ENCODE measurements at places on chromosomes 5 and 9.

GRCh38 chr9:129111528-129112151, 425 bp downstream of the PTPA start:
- DNase-seq, result peak; percentile 17

- DNase-seq, result no peak
Measured at GRCh38 chr9:69211424-69212036, 37.5 kb downstream of the TJP2 start.

DNA sequence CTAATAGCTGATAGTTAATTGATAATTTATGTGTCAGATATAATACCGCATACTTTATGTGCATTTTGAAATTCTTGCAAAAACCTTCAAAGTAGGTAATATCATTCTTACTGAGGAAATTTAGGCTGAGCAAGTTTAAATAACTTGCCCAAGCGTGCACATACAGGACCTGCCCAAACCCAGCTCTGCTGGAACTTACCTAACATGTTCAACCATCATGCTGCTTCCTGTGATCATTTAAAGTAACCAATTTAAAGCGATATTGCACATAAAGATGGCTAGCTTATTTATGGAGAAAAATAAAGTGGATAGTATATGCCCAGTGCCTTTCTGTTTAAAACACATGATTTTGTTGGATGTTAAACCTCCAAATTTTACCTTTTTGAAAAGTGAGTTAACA, 4.3 kb downstream of the FAM174A start:
- no peak for DNase-seq

DNA sequence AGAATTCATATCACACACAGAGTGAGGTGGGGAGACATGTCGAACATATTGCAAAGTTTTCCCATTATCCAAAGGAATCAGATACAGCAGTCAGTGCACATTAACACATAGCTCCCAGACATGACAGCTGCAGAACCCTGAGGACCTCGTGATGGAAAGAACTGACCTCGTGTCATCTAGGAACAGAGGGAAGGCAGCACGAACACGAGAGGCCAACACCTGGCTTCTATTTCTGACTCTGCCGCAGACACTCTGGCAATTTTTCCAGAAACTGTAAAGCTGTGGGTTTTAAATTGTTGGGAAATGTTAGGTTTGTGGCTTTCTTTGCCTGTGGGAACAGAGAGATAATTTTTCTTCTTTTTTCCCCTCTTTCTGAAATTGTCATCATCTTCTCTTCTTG, 315.0 kb upstream of the PIK3R1 start:
- no peak for DNase-seq

- no peak for DNase-seq
Measured at GRCh38 chr9:89500008-89500407, 2.1 kb upstream of the SEMA4D start.

GRCh38 chr5:176742246-176743105, 67.9 kb upstream of the UNC5A start:
- no peak for DNase-seq

- no peak for DNase-seq
Measured at GRCh38 chr5:26339576-26339975, 698.8 kb downstream of the CDH9 start.

DNA sequence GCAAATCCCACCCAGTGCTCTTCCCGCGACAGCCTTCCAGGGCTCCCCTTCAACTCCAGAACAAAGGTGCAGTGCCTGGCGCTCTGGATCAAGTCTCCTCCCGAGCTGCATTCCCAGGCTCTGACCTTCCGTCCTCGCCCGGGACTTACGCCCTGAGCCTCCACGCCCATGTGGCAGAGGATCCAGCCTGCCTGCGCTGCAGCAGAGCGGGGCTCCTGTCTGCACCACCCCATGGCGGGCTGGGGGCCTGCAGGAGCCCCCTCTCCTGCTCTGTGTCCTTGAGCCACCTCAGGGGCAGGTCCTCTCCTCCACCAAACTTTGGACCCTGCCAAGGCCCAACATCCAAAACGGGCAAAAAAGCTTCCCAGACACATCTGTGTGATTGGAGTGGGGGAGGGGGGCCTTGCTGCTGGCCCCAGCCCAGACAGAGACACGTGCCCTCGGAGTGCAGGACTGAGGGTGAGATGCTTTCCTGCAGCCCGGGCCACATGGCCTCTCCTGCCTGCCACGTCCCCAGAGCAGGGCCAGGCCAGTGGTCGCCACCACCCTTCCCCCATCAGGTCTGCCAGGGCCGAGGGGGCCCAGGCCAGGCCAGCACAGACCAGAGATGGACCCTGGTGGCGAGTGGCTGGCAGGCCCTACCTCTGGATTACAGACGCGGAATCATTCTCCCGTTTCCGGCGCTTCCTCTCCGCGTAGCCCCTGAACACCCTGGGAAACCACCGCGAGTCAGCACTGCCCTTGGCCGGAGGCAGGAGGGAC, 4.4 kb downstream of the NSMF start:
- no peak for DNase-seq

DNA sequence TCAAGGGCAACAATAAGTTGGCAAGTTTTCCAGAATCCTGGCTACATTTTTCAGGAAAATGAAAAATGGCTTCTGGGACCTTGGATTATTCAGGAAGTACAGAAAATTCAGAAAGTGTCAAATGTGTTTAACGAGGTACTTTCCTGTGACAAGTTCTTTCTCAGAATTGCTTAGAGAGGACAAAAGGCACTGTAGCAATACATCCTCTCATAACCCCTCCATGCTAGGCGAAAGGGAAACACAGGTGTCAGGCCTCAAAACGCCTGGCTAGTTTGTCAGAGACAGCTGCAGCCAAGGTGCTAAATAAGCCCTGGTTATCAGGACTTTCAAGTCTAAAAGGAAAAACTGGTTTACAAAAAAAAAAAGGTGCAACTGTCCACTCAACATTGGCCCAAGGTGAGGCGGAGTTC, 115.2 kb downstream of the GNAQ start:
- no peak for DNase-seq

GRCh38 chr9:19994296-19994695, 205.5 kb upstream of the SLC24A2 start:
- DNase-seq, result no peak

GRCh38 chr5:142626786-142627185, 59.1 kb downstream of the FGF1 start:
- no peak for DNase-seq

DNA sequence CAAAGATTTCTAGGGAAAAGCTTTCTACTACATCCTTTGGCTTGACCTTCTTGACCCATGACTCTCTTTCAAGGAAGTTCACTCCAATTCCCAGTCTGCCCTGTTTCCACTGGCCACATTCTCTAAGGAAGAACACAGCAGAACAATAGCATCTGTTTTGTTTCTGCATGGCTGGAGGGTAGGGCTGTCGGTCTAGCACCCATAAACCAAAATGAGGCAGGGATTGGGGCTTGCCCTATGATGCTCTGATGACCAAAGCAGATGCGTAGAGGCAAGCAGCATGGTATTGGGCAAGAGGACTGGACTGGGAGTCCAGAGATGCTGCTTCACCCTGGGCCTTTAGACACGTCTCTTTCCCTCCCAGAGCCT, 24.1 kb downstream of the GOLGA2 start:
- DNase-seq, result no peak

DNA sequence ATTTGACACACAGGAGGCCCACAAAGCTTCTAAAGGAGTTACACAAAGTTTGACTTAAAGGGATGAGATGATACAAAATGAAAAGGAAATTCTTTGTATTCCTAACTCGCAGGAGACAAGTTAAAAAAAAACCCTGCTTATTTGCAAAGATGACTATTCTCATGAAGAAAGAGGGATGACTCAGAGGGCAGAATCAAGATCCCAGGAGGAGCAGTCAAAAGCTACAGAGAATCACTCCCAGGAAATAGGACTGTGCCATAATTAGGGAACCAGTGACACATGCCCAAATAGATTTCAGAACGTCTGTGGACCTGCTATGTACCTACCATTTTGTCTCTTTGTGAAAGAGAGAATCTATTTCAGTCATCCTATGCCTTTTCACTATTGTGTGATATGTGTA, 103.5 kb upstream of the ARRDC3 start:
- no peak for DNase-seq

GRCh38 chr9:101172616-101173015, 144.1 kb downstream of the PLPPR1 start:
- no peak for DNase-seq

DNA sequence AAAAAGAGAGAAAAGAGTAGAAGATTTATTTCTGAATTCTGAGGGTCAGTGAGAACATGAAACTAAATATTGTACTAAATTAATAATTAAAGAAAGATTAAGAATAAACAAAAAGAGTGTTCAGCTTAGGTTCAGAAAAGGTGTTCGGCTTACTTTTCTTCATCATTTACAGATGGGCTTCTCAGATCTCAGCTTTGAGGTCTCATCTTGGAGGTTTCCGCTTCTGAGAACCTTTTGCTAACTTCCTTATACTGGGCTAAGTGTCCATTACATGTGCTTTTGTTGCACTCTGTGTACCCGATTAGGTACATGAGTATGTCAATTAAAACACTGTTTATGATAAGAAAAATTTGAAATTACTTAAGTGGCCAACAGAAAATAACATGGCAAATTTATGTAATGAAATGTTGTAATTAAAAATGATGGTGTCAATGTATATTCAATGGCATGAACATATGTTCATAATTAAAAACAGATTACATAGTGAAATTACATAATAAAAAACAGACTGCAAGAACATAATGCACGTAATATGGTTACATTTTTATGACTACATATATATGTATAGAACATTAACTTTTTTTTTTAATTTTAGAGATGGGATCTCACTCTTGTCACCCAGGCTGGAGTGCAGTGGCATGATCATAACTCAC, 17.3 kb upstream of the ITGA1 start:
- no peak for DNase-seq

GRCh38 chr5:74257645-74258313, 382.7 kb downstream of the ENC1 start:
- no peak for DNase-seq

DNA sequence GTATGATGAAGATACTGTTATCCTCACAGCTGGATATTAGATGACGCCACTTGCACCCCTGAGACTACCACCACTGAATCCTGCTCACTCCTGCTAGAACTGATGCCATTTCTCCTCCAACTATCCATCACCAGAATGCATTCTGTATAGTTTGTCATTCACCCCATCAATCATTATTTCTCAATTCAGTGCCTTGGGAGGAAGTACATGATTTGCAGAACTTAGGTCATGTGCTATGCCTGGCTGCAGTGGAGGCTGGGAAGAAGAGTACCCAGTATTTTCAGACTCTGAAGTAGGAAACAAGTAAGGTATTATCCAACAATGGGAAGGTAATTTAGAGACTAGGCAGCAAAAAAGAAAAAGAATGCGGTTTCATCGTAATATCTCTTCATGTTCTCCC, 26.2 kb upstream of the HSD17B4 start:
- DNase-seq, result no peak

- DNase-seq, result peak; percentile 29
Measured at GRCh38 chr5:177405805-177406204, 3.6 kb downstream of the F12 start.

GRCh38 chr5:36743891-36744772, 132.4 kb upstream of the NIPBL start:
- DNase-seq, result no peak

DNA sequence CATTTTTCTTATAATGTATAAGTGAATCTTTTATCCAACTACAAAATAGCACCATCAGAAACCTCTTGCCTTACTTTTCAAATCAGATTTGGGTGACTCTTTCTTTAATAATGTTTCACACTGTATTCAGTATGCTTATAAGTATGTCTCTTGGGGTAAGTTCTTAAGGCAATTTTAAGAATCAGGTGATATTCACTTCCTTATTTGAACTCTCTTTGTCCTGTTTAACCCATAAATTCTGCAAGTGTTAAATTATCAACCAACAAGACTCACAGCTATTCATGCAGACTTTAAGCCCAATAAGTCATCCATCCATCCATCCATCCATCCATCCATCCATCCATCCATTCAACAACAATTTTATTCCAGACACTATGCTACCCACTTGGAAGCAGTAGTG, 142.7 kb upstream of the FBXL17 start:
- no peak for DNase-seq

DNA sequence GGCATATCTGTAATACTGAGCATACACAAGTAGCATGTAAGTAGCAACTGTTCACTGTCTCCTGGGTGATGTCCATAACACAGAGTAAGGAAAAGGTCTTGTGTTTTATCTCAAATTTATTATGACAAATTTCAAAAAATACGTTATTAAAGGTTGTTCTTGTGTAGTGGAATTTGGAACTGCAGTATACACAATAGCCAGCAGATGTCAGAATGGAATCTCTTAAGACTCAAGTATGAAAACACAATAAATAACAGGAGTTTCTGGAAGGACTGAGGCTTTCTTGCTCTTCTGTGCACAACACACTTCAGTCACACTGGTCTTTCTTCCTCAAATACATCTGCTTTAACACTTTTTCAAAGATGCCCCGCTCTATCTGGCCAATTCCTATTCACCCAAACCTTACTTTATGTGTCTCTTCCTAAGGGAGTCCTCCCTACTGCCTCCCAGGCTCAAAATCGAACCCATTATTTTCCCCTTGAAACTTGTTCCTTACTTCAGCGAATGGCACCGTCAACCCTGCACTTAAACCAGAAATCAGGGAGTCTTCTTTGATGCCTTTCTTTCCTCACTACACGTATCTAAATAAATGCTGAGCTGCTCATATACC, 6.5 kb upstream of the FBXO10 start:
- peak; percentile 49 for DNase-seq

- no peak for DNase-seq
Measured at GRCh38 chr9:94913550-94913949, 187.1 kb downstream of the AOPEP start.

GRCh38 chr9:137748741-137749140, 128.8 kb upstream of the CACNA1B start:
- no peak for DNase-seq

GRCh38 chr5:84286662-84287061, 98.0 kb downstream of the EDIL3 start:
- no peak for DNase-seq

DNA sequence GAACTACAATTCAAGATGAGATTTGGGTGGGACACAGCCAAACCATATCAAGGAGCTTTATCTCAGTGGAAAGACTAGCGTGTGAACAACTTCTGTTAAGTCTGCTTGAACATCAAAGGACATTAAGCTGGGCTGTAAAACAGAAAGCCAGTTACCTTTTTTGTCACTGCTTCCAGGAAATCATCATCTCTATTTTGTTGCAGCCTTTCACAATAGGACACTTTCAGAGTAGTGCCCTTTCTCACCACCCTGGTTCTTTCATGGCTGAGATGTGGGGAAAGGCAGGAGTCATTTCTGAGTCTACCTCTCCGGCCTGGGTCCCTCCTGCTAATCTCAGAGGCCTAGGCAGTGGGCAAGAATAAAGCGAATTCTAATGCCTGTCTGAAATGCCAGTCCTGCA, 96.2 kb upstream of the PPP1R2B start:
- DNase-seq, result no peak

Measured in CD4-positive, alpha-beta T cell treated with Interleukin-12 subunit alpha and Interleukin-12 subunit beta, for 1 hour (primary cell).